ENCODE measurements at places on chromosomes 5 and 9.

DNA sequence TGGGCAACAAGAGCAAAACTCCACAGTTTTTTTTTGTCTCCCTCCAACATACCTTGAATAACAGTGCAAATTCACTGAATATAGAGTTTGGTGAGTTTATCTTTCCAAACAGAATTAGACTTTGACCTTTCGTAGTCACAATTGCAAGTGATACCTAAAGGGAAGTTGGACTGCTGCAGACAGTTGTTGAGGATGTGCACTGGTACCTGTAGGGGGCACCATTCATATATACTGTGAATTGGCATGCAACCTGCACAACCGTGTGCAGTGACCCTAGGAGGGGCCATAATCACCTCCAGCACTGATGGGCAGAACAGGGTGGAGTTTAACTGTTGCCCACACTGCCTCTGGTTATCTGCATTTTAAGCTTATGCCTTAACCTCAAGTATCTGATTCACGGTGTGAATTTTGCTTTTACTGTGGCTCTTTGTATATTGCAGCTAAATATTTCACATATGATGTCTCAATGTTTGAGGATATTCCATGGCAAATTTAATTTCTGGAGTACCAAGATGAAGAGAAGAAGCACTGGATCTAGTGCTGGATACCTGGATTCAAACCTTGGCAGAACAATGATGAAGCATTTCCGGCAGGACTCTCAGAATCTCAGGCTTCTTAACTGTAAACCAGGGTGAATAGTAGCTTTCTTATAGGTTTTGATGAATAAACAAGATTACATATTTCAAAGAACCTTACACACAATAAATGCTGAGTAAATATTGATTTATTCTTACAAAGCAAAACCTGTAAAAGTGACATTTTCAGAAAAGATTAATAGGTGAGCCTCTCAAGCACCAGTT lies 144.3 kb downstream of the ACTBL2 start:
- DNase-seq = peak; percentile 24

GRCh38 chr9:22332202-22332601 lies 114.4 kb upstream of the DMRTA1 start:
- no peak for DNase-seq

DNA sequence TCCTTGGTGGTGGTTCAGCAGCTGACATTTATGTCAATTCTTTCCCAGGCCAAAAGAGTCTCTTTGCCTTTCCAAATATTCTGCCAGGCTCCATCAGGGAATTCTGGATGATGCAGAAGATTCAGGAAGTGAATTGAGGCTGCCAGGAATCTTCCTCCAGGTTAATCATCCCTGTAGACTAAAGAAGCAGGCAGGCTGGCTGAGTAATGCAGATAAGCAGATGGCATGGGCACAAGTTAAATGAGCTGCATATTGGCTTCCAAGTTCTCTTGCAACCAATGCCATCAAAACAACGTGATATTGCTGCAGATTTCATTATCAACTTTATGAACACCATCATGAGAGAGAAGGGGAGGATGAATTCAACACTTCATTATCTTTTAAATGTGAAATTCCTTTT lies 324.5 kb downstream of the KCNN2 start:
- no peak for DNase-seq

DNA sequence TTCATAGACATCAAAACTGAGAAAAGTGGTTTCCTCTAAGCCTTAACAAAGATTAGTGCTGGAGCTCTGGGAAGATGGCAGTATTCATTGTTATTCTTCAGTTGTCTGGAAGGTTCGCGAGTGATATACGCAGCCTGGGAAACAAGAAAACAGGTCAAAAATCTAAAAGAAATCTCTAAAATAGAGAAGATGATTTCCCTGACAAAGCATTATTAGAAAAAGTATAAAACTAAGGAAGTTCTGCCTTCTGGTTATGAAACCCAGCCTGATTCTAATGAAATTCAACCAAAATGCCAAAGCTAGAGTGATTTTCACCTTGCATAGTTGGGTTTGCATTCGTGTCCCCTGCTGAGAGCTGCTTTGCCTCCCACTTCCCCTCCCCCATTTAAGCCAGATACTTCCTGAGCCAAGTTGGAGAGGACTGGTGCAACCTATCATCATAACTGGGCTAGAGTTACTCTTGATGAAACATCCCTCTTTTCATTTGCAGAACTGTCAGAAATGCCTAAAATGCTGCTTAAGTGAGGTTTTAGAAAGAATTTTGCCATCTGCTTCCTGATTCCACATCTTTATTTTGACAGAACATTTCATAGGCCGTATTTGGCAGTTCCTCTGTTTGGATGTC lies 48.4 kb downstream of the NDFIP1 start:
- peak; percentile 57 for DNase-seq

DNA sequence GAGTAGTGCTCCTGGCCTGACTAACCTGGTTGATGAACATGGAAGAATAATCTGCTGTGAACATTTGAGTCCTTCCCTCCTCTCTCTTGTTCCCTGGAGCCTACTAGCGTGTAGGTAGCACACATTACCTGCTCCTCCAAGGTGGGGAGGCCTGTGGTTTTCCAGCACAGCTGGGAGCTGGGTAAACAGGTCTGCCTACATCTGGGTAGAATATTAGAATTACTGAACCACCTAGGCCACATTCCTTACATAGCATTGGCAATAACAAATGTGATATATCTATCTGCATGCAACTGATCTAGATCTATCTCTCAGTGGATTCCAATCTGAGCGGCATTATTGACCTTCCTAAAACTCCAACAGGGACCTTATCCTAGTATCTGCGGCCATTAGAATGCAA lies 151.0 kb upstream of the ZNF366 start:
- DNase-seq = no peak

GRCh38 chr9:95067897-95068296 lies 249.6 kb downstream of the FANCC start:
- DNase-seq = no peak

DNA sequence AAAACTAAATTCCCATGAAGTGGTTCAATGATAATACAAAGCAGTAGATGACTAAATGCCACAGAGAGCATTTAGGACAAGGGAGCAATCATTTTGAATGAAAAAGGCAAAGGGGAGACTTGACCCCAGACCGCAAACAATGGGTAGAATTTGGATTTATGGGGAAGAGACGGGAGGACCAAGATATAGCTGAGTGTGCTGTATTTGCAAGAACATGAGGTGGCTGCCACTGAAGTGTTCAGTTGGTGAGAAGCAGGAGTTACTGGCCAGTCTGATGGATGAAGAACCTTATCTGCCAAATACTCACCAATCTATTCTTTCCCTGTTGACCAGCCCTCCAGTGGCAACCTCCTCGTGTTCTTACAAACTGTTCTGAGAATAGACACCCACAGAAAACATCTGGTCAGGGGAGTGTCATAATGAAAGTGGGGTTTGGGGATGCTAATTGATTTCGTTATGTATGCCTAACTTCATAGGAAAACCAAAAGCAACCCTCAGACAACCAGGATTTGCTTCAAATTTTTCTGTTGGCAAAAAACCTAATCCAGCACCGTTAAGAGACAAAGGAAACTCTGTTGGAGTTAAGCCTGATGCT lies 19.8 kb downstream of the TDRD7 start:
- DNase-seq = no peak

GRCh38 chr9:111297066-111297824 lies 32.8 kb downstream of the OR2K2 start:
- no peak for DNase-seq

- DNase-seq = no peak
These were observed 213.1 kb downstream of the PSAT1 start for GRCh38 chr9:78510035-78510434.

DNA sequence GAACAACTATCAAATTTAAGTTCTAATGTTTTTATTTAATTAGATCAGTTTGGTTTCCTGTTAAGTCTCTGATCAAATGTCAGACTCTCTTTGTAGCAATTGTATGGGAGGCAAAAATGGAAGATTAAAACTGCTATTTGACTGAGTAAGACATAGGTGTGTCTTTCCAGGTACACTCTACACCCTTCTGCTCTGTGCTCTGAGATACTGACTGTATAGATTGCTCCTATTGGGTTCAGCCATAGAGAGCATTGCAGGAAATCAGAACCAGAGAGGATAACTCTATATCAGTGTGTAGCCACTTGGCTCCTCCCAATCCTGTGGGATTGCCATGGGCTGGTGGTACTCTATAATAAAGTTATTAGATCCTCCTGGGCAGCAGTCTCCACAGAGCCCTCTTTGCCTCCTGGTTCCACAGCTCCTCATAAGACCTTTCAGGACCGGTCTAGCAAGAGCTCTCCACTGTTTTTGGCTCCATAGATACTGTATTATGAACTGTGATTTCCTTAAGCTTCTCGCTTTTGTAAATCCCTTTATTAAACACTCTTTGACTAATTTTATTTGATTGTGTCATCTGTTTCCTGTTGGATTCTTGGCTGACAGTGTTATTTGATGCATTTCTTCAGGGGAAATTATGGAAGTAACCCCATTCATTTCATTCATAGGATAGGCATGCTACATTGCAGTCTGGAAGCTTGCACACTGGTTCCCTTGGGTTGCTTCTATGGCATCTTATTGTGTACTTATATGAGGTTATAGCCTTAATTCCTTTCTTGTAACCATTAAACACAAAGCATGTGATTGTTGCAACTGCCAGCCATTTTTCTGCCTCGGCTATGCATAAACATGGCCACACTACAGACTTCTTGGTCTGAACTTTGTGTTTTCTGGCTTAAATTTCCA lies 115.6 kb downstream of the VCAN start:
- no peak for DNase-seq

DNA sequence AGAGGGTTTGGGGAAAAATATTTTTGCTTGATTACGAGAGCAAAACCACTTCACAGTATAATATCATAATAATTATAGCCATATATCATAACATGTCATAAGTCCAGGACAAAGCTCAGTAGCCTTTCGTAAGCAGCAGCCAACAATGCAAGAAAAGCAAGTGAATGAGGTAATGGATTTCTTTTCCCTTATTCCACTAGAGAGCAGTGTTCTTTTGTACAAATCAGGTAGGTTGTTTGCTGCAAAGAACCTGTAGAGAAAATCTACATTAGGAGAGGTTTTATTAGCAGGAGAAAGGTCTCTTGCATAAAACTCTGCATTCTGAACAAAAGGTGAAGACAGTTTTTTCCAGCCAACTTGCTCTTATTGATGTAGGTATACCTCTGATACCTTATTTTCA lies 1033.4 kb downstream of the TLE4 start:
- DNase-seq = peak; percentile 1

- DNase-seq = no peak
These were observed 107.0 kb downstream of the CDH6 start for GRCh38 chr5:31300501-31300900.

All from H7 (cell line).